Stimulated activated CD8-positive, alpha-beta memory T cell treated with anti-CD3 and anti-CD28 coated beads, Interleukin-4, amount 100 ng/mL, for 1 hour (primary cell): ENCODE measurements at places on chromosomes 6 and 20.

DNA sequence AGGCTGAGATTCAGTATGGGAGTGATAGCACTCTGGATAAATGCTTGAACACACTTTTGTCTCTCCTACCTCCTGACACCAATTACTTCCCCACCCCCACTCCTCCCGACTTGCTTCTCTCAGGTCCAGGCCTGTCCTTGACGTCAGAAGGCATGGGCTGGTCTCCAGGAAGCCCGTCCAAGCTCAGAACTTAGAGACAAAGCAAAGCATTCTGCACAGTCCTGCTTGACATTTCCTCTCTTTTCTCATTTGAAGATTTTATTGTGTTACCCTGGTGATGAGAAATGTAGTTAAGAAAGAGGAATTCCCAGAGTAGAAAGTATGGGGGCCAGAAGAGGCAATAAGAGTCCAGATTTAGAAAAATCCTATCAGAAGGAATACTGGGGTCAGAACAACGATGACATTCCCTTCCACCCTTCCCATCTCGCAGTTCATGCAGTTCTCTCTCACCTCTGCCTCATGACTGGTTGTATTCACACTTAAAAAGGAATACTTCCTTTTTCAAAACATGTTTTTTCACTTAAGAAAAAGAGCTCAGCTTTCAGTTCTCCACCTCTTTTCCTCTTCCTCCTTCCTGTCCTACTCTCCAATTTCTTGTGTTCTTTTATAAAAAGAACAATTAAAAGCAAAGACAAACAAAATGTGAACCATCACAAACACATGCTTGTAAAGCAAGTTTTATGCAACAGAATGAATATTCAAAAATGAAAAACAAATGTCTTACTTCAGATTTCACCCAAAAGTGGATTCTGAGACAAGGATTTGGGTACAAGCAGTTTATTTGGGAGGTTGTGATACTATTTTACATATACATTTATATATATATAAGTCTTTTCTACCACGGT lies 18.5 kb upstream of the FAM184A start:
- no peak for DNase-seq

GRCh38 chr6:14852375-14852774 lies 393.5 kb upstream of the JARID2 start:
- DNase-seq = no peak

DNA sequence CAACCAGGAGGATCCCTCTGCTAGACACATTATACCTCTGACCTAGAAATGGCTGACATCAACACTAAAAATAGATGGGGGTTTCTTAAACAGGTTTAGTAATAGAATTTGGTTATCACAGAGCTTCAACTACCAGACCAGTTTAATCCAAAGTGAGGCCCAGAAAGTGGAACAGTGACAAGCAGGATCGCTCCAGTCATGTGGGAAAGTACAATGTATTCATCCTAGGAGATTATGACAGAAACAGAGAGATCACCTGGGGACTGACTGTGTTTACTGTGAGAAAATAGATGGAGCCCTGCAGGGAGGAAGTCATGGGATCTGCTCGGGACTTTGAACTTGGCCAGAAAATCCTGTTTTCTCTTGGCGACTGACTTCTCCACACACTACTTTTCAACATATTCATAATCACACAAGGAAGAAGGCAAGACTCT lies 238.7 kb upstream of the SOX4 start:
- no peak for DNase-seq

- DNase-seq = no peak
These were observed 334.1 kb downstream of the BCKDHB start for GRCh38 chr6:80440496-80441115.

- no peak for DNase-seq
These were observed 44.8 kb downstream of the ITPR3 start for GRCh38 chr6:33665957-33666356.

GRCh38 chr20:52404671-52405070 lies 213.1 kb upstream of the ZFP64 start:
- DNase-seq = no peak

- no peak for DNase-seq
These were observed 221.4 kb downstream of the PHACTR1 start for GRCh38 chr6:12937971-12938370.

- DNase-seq = no peak
These were observed 23.0 kb downstream of the RNASET2 start for GRCh38 chr6:166933396-166933795.

DNA sequence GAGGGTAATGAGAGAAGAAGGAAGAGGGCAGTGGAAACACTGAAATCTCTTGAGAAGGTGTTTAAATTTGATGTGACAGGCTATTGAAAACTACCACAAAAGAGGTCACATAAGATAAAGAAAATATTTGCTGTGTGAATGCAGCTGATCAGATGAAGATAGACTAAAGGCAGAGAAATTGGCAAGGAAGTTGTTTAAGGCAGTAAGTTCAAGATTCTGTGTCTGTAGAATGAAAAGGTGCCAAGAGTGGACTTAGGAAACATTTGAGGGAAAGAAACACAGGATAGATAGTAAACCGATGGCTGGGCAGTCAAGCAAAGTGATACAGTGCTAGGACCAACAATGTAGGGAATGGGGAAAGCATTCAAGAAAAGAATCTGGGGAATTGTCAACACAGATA lies 332.3 kb upstream of the MARCKS start:
- DNase-seq = no peak

GRCh38 chr6:135488023-135488422 lies 9.5 kb downstream of the AHI1 start:
- DNase-seq = no peak

- DNase-seq = no peak
These were observed at the start of the genes DUSP15 and TTLL9 for GRCh38 chr20:31869942-31870725. DUSP15 (minus strand) TSS chr20:31870527; CDS start chr20:31870337, 190 bp downstream. TTLL9 (plus strand) TSS chr20:31870634; CDS start chr20:31871127, 493 bp downstream.

DNA sequence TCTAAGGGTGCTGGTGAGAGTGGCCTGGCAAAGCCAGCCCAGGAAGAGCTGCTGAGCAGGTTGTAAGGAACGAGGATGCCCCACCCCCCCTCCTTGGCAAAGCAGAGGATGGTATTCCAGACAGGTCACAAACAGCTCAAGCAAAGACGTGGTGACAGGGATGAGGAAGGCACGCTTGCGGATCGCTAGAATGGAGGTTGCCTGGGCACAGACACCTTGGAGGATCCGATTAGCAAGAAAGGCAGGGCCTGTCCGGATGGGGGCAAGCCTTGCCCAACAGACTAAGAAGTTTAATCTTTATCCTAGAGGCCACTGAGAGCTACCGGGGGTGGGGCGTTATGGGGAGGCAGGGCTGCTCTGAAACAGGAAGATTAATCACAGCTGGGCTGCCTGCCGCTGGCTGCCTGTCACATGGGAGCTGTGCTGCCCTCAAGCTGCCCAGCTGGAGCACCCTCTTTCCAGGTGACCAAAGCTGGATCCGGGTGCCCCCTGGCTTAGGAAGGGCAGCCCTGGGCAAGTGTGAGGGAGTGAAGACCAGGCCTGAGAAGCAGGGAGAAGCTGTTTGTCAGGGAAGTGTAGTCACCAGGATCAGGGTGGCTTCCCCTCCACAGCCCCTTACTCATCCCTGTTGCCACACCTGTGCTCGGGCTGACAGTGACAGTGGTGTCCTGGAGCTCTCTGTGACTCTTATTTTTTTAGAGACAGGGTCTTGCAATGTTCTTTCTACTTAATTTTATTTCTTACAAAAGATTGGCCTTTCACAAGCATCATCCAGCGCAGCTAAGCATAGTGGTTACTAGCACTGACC lies 9.1 kb upstream of the MAPK13 start:
- DNase-seq = no peak

- DNase-seq = no peak
These were observed 114.7 kb downstream of the ERMARD start for GRCh38 chr6:169866140-169866534.

GRCh38 chr6:147184379-147184778 lies 19.8 kb upstream of the STXBP5 start:
- no peak for DNase-seq

GRCh38 chr6:29487131-29487530 lies 625 bp downstream of the MAS1L start:
- DNase-seq = no peak
